ENCODE measurements at places on chromosomes 12 and 14. TPM values are rescaled to one million over a fixed set of nuclear protein-coding genes. Genes with fewer than 3 reads are reported as not detected.

DNA sequence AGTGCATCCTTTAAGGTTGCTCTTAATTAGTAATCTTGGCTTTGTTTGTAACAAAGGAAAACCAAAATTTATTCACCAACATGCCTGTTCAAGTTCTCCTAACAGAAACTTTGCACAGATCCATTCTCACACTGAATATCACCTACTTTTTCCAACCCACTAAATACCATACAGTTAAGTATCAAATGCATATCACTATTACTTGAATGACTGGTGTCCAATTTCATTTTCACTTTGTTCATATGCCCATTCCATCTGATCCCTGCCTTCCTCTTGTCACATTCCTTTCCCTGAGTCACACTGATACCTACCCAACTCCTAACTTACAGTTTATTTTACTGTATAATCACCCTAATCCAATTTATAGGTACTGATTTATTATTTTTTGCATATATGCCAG lies 286.4 kb downstream of the NELL2 start:
- DNase-seq, result no peak

GRCh38 chr14:76657846-76658245 lies 103.4 kb upstream of the VASH1 start:
- DNase-seq, result no peak

GRCh38 chr12:75190846-75191245 lies 18.8 kb downstream of the KCNC2 start:
- no peak for DNase-seq

- no peak for DNase-seq
Measured at GRCh38 chr12:103757248-103757647, 83.8 kb downstream of the NT5DC3 start.

DNA sequence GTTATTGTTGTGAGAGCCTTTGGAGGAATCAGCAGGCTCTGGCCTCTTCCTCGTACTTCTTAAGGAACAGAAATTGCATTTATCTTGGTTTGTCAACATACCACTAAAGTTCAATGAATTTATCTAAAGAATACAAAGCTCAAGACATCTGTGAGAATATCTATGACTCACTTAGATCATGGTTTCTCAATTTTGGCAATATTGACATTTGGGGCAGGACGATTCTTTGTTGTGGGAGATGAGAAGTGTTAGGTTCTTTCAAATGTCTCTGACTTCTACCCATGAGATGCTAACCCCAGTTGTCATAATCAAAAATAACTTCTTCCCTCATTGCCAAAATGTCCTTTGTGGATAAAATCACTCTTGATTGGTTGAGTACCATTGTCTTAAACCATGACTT lies 1190.3 kb downstream of the GALC start:
- DNase-seq, result no peak

GRCh38 chr12:59742841-59743240 lies 147.0 kb downstream of the SLC16A7 start:
- DNase-seq, result no peak

- no peak for DNase-seq
Measured at GRCh38 chr12:96387981-96388380, 12.3 kb downstream of the CDK17 start.

GRCh38 chr12:56282030-56282429 lies 15.3 kb downstream of the COQ10A start:
- no peak for DNase-seq

DNA sequence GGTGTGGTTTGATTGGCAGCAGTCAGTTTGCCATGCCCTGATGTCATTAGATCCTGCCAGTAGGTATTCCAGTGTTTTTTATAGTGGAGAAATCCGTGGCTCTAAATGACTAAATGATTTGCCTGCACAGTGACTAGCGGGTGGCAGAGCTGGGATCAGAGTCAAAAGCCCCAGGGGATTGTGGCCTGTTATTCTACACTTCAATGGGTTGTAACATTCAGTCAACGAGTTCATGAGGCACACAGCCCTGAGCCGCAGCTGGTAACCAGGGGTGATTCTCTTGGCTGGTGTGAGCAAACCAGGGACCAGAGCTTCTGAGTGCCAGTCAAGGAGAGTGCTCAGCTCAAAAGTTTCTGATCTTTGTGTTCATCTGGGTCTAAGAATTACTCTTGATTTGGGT lies 1.8 kb downstream of the MYH6 start:
- DNase-seq, result no peak

DNA sequence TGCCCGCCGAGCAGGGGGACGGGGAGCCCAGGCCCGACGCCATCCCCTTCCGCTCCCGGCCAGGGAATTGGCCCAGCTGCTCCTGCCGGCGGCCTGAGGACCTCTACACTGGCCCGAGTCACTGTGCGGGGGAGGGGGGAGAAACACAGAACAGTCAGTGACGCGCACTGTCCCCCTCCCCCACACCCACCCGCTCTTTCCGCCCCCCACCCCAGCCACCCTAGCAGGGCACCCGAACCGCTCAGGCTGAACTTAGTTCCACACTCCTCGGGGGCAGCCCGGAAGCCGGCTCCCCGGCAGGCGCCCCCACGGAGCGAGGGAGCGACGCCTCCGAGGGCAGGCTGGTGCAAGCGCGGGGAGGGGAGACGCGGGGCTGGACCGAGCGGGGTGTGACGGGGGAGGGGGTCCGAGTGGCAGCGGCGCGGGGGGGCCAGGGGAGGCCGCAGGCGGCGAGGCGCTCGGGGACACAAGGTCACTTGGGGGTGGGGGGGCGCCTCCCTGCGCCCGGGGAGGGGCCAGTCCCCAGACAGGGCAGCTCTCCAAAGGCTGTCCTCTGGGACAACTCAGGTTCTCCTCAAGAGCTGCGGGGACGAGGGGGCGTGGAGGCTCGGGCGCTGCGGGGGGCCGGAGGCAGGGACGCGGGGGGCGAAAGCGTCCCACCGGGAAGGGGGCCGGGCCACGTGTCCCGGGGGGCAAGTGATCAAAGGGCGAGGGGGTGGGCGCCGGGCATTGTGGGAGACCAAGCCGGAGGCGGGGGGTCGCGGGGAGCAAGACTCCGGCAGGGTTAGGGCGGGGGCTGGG lies 648 bp downstream of the CHD4 start:
- peak; percentile 24 for DNase-seq

DNA sequence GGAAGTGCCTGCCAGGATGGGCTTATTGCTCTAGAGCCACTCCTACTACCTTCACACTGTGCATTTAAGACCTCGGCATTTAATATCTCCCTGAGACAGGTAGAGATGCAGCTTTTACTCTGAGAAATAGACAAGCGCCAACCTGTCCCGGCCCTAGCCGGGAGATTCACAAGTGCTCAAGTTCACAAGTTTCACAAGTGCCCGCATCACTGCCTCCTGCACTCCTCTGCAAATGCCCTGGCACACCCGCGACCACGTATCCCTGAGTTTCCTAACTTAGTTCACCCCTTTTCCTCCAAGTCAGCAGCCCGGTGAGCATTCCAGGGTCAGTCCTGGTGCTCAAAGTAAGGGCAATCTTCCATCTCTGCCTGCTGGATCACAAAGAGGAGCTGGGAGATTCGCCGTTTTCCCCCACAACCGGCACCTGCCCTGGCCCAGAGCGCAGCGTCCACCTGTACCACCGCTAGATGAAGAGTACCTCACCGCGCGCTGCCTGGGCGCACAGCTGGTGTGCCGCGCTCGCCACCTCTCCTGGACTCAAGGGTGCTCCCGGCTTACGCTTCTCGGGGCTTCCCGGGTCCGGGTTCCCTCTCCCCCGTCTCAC lies 5.0 kb upstream of the SLC38A4 start:
- DNase-seq, result no peak

- no peak for DNase-seq
Measured at GRCh38 chr14:95711476-95712176, 2.3 kb downstream of the TCL1A start.

DNA sequence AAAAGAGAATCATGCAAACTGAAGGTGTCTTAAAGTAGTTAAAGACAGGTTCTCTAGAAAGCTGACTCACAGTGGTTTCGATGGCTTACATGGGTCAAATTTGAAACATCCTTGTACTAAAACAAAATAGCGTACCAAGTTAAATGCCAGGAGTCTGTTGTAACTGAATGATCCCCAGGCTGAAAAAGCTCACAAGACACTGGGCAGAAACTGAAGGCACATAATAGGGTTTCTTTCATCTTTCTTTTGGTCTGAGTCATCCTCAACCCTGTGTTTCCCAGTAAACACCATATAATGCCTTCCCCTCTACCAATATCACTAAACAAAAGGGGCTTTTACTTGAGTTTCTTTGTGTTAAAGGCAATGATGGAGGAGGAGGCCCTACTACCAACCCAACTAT lies 12.8 kb downstream of the ZFYVE1 start:
- no peak for DNase-seq

DNA sequence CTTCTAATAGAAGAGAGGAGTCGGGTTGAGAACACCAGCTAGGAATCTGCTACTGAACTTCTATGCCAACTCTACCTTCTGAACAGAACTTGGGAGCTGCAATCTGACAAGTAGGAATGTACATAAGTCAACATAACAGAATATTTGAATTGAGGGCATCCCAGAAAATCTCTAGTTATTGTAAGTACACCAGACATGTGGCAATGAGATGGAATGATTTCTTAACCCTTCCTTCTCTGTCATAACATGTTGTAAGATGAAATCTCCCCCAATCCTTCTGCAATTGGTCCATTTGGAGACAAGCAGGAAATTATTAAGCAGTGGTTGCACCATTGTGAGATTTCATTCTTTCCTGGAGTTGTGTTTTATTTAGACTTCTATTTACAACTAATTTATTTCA lies 68.7 kb upstream of the TMPO start:
- no peak for DNase-seq

- DNase-seq, result no peak
Measured at GRCh38 chr12:80681287-80681686, 26.1 kb upstream of the MYF6 start.

- no peak for DNase-seq
Measured at GRCh38 chr14:60197629-60198303, 32.6 kb upstream of the DHRS7 start.

DNA sequence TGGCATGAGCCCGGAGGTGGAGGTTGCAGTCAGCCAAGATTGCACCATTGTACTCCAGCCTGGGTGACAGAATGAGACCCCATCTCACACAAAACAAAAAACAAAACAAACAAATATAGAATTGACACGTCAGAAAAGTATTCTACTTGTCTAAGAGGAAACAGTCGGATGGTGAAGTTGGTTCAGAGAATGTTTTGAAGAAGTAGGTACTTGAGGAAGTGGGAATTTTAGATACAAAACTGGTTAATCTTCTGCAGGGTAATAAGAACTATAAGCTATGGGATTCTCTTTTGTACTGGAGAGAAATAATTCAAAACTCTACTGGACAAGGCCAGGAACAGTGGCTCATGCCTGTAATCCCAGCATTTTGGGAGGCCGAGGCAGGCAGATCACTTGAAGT lies 14.6 kb upstream of the TCTN1 start:
- DNase-seq, result no peak

- DNase-seq, result no peak
Measured at GRCh38 chr14:79528828-79529416, 682.4 kb downstream of the DIO2 start.

DNA sequence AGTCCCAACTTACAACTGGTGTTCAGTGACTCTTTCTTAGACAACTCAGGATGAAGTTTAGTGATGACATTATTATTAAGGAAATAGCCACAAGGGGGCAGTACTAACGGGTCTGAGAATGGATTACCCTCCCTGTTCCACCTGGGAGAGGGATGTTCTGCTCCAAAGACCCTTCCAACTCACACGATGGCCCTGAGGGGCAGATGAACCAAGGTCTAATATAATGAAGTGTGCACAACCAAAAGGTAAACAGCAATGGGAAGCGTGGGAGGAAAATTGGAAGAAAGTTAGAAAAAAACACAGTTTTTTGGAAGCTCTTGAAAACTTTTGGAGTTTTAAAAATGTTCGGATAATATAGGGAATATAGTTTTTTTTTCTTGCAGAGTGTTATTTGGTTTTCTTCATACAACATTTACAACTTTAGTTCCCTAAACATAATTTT lies 24.0 kb downstream of the FGF6 start:
- DNase-seq, result peak; percentile 72

DNA sequence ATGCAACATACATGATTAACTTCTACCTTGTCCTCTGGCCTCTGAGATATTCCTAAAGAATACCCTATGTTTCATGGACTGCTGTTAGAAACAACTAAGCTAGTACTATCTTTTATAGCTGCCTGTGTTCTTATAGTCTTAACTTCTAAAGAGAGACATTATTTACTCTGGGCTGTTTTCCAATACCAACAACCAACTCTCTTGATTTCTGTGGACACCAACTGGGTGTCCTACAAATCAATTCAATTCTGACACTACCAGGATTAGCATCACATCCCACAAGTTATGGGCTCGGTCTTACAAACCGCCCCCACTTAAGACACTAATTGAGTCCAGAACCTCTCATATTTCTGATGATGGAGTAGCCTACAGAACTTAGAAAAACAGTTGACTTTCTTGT lies 8.3 kb downstream of the XPOT start:
- DNase-seq, result no peak

GRCh38 chr12:98783420-98783819 lies 138.3 kb downstream of the APAF1 start:
- no peak for DNase-seq

GRCh38 chr14:63517354-63517753 lies 25.8 kb downstream of the PPP2R5E start:
- DNase-seq, result no peak

DNA sequence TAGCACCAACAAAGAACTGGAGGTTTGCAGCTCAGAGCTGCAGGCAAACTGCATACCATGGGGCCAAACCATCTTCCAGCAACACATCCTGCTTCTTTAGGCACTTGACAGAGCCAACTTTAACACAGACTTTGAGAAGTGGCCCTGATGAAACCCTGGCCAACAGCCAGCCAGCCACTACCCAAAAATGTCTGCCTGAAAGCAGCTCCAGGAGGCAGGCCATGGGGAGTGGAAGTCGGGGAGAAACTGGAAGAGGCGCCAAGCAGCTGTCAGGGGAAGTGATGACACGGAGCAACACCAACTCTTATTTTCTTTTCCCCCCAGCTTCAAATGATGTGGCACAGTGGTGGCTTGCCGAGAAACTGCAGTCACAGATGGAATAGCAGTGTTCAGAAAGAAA lies 110.9 kb upstream of the PLXNC1 start:
- DNase-seq, result no peak

GRCh38 chr12:42463671-42464070 lies 125.9 kb downstream of the PRICKLE1 start:
- DNase-seq, result no peak

DNA sequence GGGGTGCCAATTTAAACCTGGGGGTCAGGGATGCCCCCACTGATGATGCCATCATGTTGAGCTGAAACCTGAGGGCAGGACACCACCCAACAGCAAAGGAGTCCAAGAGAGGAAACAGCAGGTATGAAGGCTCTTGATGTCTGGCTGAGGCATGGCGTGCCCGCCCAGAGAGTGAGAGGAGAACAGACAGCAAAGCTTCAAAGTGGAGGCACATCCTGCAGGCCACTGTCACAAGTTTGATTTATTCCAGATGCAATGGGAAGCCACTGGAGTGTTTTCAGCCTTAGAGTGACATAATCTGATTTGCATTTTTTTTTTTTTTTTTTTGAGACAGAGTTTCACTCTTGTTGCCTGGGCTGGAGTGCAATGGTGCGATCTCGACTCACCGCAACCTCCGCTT lies 34.8 kb downstream of the IRF2BPL start:
- no peak for DNase-seq

GRCh38 chr12:48688836-48689235 lies 6.8 kb upstream of the KANSL2 start:
- no peak for DNase-seq

TPPP2 gene
- not detected for total RNA-seq

GARIN6 gene
- total RNA-seq, result not detected

DLK1 gene
- total RNA-seq, result not detected

CPM gene
- not detected for total RNA-seq

GDF3 gene
- total RNA-seq, result not detected

TAS2R9 gene
- total RNA-seq, result not detected

TNFAIP2 gene
- 145 TPM for total RNA-seq

PTPN21 gene
- 2.1 TPM for total RNA-seq

TROAP gene
- total RNA-seq, result 71.4 TPM

GPR132 gene
- total RNA-seq, result not detected

KLRB1 gene
- not detected for total RNA-seq

TMPRSS12 gene
- not detected for total RNA-seq

All from HT-29 (cell line).